ENCODE measurements at places on chromosomes 2 and 18.

- DNase-seq = no peak
Observed at GRCh38 chr2:42183775-42184174, 14.6 kb downstream of the EML4 start.

- DNase-seq = no peak
Observed at GRCh38 chr2:181586569-181587081, 70.3 kb downstream of the CERKL start.

GRCh38 chr2:145757503-145758246 lies 1237.8 kb upstream of the ZEB2 start:
- DNase-seq = no peak

DNA sequence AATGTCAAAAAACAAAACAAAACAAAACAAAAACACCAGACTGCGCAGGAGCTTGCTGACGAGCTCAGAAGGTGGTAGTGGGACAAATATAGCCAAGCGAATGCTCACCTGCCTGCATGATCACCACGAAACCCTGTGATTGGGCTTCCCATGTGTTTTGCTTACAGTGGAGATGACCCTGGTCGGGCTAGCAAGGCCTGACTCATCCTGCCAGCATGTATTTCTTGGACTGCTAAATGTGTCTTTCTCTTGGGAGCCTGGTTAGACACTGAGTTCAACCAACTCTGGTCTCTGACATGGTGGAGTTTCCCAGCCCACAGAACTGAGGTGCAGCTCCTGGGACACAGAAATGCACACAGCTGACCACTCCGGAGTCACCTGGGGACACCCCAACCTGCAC lies 30.7 kb upstream of the DUSP2 start:
- DNase-seq = no peak

DNA sequence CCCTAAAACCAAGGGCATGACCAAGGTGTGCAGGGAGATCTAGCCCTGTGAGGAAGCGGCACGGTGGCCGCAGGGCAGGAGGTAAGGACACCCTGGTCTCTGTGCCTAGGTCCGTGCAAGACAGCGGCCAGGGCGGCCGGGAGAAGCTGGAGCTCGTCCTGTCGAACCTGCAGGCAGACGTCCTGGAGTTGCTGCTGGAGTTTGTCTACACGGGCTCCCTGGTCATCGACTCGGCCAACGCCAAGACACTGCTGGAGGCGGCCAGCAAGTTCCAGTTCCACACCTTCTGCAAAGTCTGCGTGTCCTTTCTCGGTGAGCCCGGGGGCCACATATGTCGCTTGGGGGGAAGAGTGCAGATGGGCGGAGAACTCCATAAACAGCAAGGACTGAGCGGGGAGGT lies 235.4 kb downstream of the ATAD2B start:
- DNase-seq = no peak

DNA sequence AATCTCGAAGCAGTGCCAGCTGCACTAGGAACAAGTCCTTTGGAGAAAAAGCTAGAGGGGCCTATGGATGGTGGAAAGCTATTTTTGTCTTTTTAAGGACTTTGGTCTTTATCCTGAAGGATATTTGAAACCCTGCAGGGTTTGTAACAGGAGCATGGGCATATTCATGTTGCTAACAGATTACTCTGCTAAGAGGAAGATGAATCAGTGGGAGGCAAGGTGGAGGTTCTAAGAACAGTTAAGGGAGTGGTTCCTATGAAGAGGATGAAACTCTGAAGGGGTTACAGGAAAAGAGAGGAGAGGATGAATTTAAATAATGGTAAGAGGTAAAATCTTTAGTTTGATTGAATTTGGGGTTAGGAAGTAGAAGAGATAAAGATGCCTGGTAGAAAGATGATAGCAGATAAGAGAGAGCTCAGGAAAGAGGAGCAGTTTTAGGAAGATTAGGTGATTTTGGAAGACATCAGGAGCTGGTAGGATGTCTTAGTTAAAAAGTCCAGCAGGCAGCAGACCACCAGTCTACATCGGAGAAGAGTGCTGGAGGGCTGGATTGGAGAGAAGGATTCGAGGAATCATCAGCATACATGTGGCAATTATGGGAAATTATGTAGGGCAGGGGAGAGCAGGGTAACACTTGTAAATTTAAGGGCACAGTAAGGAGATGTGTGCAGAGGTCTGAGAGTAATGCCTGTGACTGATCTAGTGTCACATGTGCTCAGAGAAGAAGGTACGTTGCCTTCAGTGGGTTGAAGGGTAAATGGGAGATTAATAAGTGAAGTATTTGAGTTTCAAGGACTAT lies 39.3 kb upstream of the C1GALT1C1L start:
- no peak for DNase-seq

DNA sequence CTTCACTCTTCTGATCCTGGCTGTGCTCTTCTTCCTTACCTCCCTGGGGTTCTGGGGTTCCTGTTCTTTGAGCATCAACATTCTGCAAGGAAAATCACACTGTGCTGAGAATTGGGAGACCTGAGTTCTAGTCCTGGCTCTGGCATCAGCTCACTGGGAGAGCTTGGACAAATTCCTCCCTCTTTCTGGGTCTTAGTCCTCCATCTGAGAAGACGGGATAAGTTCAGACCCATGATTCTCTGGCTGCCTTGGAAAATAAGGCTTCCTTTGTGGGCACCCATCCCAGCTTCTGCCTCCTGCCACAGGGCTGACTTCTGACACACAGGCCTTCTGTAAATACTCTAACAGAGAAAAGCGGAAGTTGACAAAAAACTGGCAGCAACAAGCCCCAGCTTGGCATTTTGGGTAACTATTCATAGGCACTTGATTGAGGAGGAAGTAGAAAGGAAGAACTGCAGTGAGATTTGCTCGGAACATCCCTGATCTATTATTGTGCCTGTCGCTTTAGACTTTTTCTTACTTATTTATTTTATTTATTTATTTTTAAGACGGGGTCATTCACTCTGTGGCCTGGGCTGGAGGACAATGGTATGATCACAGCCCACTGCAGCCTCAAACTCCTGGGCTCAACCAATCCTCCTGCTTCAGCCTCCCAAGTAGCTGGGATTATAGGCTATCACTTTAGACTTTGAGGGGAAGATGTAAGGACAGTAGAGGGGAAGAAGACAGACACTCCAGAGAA lies 7.9 kb downstream of the PCBP1 start:
- no peak for DNase-seq

DNA sequence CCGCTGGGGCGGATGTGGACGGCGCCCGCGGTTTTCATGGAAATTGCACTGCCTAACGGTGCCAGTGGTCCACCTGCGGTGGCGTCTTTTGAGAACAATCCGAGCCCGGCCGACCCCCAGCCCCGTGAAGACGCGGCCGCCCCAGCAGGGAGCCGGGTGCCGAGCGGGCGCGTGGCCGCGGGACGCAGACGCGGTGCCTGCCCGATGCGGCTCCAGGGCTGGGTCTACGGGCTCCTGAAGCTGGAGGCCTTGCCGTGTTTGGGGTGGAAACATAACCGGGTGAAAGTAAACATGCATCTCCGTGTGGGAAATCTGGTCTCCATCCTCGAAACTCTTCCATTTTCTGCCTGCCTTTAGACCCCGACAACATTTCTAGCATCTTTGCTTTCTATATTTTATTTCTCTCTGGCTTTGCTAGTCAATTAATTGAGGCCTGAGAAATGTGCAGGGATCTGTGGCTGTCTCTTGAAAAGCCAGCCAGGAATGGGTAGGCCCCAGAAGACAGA lies 572 bp downstream of the INPP4A start:
- DNase-seq = no peak

GRCh38 chr2:71474116-71474743 lies 20.9 kb downstream of the DYSF start:
- no peak for DNase-seq

- no peak for DNase-seq
Observed at GRCh38 chr2:12304564-12305171, 412.1 kb upstream of the TRIB2 start.

- DNase-seq = no peak
Observed at GRCh38 chr18:60892441-60892840, 440.8 kb upstream of the CDH20 start.

GRCh38 chr2:45169339-45170190 lies 160.3 kb upstream of the SIX2 start:
- no peak for DNase-seq

GRCh38 chr18:38454764-38455469 lies 889.3 kb upstream of the CELF4 start:
- no peak for DNase-seq

- no peak for DNase-seq
Observed at GRCh38 chr18:43596105-43596712, 318.9 kb upstream of the SYT4 start.

- DNase-seq = no peak
Observed at GRCh38 chr2:74332550-74333174, 10.6 kb downstream of the SLC4A5 start.

DNA sequence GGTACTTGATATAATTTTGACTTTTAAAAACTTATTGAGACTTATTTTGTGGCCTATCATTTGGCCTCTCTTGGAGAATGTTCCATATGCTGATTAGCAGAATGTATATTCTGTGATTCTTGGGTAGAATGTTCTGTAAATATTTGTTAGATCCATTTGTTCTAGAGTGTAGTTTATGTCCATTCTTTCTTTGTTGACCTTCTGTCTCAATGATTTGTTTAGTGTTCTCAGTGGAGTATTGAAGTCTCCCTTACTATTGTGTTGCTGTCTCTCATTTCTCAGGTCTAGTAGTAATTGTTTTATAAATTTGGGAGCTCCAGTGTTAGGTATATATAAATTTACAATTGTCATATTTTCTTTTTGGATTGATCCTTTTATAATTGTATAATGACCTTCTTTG lies 349.6 kb upstream of the CWC22 start:
- no peak for DNase-seq

DNA sequence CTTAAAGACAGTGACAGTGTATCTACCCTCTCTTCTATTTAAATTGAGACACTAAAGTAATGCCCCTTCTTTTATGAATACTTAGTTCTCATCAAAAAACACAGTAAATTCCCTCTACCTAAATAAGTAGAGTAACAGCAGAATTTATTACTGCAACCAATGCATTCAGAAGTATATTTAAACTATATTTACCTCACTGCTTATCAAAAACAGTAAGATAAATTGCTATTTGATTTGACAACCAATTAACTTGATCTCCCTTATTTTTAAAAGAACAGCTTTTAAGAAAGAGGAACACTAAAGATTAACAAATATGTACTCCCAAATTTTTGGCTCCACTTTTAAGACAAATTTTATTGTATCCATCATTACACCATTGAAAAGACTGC lies 4.8 kb downstream of the SATB2 start:
- DNase-seq = no peak

DNA sequence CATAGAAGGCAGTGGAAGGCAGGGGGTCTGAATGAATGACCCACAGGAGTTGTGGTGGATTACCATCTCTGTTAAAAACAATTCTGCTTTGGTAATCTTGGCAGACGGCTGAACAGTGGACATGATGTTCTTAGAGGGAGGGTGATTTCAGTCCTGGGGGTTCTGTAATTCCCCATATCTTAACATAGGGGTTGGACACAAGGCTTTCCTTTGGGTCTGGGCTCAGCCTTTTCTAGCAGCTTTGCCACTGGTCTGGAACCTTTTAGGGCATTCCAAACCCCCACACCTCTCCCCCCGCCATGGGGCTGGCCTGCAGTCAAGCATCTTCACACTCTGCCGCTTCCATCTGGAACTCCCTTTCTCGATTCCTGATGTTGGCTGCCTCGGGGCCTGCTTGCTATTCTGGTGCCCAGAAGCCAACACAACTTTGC lies 50.3 kb downstream of the RPL37A start:
- DNase-seq = no peak

DNA sequence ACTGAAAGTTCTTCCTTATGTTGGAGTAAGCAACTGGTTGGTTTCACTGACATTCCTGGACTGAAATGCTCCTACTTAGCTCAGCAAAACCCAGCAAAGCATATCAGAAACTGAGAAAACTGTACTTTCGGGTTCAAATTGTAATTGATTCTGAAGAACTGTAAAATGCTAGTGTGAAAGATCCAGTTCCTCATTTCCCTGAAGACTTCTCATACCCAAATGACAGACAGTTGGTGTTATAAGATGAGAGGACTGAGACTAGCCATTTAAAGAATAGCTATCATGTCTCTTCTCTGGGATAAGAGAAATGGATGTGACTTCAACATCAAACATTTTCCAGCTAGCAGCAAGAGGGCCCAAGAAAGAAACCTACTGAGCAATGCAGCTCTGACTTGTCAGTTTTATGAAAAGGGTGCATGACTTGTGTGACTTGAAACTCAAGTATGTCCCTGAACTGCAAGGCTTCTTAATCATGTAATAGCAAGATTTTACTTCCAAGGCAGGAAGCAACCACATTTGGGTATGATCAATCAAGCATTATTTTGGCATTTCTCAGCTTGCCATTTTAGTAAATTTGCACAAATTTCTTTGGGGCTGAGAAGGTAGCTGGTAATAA lies 420.3 kb upstream of the MMADHC start:
- DNase-seq = no peak

DNA sequence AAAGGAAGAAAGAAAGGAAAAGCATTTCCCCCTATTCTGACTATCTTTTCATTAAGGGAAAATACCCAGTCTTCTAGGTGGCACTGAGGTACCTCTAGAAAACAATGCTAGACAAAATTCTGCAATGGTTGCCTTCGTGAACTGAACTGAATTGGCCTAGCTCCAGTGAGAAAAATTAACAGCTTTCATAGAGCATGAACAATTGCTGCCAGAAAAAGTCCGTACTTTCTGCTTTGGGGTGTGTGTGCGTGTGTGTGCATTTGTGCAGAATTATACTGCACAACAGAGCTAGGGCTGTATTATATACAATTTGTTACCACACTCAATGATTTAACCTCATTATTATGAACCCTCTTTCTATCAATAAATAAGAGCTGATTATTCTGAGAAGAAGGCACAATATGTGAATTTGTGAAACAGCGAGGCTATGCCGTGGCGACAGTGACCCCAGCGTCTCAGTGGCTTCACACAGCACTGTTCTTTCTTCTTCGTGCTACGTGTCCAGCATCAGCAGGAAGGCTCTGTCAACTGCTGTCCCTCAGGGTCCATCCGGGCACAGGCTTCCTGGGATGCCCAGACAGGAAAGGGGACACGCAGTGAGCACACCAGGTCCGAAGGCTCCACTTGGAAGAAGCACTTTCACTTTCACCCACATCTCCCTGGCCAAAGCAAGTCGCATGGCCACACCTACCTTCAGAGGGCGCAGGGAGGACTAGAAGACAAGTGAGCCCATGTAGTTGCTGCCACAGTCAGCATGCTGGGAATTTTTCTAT lies 47.5 kb downstream of the PTGR3 start:
- no peak for DNase-seq

DNA sequence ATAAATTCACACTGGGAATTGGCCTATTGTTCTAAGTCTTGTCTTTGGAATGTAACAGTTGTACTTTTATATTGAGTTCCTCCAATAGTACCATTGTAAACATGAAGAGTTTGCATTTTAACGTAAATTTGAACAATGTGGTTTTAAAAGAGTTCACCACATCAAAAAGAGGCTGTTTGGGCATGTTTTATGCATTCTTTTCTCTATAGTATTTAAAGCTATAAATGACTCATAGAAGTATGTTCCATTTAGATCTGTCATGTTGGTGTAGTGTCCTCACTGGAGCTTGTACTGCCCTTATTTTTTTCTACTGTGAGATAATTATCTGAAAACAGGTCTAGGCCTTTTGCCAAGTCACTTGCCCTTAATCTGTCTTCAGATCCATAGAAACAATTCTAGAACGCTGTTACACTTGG lies 141.9 kb downstream of the RHBDD1 start:
- DNase-seq = no peak

GRCh38 chr2:6181525-6181924 lies 489.3 kb downstream of the SOX11 start:
- DNase-seq = no peak
